Amygdala (tissue), 56 donors: ENCODE measurements at places on chromosomes 3 and 15.

- no peak for DNase-seq
Measured at GRCh38 chr3:53457068-53457467, 37.3 kb upstream of the CACNA1D start.

GRCh38 chr15:23828786-23829185, 141.7 kb upstream of the NDN start:
- no peak for DNase-seq

DNA sequence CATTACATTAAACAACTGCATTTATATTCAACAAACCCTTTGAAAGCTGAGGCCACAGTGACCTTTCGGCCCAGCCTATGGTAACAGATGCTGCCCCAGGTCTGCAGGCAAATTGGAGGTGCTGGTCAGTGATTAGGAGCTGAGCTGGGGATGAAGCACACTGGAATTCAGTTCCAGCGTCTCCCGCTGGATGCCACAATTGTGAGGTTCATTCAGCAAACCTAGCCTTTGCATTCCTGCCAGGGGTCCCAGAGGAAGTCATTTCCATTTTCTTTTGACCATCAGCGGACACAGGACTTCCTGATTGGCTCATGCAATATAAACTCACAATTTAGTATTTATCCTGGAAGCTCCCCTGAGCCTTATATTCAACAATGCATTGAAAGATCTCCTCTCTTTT, 89.5 kb downstream of the IL20RB start:
- DNase-seq: no peak

GRCh38 chr3:125052624-125053303, 3.0 kb downstream of the HEG1 start:
- no peak for DNase-seq

GRCh38 chr3:62824965-62825592, 50.1 kb downstream of the CADPS start:
- no peak for DNase-seq
